Stimulated activated CD4-positive, alpha-beta T cell treated with anti-CD3 and anti-CD28 coated beads, Interleukin-4, amount 100 ng/mL, for 48 hours (primary cell): ENCODE measurements at places on chromosomes 6 and 20.
A peak's percentile ranks its signal among the peaks of the same experiment; 100 is the strongest.

DNA sequence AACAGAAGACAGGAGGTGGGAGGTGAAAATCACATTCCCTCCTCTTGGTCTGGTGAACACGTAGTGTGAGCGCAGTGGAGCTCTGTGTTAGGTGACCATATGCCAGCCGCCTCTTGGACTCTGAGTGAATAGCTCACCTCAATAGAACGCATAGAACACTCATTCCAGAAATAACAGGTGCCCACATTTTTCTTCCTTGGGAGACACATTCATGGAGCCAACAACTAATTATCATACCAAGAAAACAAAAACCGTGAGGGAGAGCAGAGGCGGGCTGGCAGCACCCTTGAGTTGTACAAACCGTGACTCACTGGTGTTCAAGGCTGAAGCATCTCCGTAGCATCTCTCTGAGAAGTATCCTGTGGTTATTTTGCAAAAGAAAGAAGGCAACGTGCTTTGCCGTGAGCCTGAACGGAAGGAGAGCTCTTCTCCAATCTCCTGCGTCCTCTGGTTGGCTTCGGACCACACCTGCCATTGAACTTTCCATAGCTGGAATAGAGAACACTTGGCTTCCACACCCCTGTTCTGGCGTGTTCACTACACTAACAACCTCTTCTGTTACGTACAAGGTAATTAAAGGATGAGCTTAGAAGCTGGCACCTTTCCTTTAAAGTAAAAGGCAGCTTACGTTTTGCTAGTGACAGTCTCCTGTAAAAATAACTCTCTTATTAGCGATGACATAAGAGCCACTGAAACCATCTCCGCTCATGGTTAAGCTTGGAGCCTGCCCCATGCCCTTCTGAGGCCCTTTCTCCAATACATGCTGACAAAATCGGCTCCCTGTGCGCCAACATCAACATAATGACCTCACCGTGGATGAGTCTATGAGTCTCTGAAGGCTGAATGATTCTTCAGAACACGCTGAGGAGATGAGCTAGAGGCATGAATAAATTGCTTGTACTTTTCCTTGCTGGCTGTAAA lies 30.2 kb upstream of the SGK1 start:
- no peak for DNase-seq

DNA sequence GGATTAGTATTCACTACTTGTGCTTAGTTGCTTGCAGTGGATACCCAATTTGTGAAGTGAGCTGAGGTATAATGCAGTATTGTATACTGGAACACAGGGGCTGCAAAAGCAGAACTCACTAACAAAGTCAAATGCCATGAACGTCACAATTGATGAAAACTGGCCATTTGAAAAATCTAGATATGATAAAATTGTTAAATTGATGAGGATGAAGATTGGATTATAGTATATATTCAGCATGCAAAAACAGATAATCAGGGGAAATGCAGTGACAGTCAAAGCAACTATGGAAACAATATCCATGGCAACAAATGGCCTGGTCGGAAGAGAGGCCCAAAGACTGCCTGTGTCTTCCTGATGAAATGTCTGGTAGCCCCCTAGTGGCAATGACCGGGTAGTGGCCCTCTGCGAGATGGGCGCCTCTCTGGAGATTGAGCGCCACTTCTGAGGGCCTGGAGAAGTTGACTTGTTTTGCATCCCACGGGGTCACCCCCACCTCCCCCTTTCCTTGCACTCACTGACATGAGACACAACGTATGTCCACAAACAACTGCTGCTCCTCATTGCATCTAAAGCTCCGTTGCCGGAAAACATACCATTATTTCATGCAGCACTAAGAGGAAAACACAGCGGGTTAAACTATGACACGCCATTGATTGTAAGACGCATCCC lies 43.6 kb downstream of the C6orf15 start:
- peak; percentile 69 for DNase-seq

GRCh38 chr6:157323255-157323965 lies at the start of gene TMEM242:
TMEM242 (minus strand) TSS chr6:157323519; CDS start chr6:157323499, 20 bp downstream.
- DNase-seq, result peak; percentile 87

- DNase-seq, result no peak
Measured at GRCh38 chr20:15396900-15397299, 1059.5 kb upstream of the FLRT3 start.

GRCh38 chr6:44621846-44622245 lies 234.3 kb downstream of the CDC5L start:
- no peak for DNase-seq
